ENCODE measurements at places on chromosomes 1 and 21.

DNA sequence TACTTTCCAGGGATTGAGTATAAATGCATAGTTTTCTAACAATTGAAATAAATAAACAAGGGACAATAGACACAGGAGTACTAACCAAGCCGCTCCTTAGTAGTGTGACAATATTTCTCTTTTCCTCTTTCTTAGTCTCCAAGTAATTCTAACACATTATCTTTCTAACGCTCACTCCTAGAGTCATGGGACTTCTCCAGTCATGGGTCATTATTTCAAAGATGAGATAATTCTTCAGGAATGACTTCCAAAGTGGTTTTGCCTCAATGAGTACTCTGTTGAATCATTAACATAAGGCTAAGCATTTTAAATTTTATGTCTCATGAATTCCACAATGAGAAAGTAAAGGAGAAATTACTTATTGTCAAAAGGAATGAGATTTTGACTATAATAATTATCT is 605.8 kb upstream of the ADAMTS5 start:
- no peak for DNase-seq

DNA sequence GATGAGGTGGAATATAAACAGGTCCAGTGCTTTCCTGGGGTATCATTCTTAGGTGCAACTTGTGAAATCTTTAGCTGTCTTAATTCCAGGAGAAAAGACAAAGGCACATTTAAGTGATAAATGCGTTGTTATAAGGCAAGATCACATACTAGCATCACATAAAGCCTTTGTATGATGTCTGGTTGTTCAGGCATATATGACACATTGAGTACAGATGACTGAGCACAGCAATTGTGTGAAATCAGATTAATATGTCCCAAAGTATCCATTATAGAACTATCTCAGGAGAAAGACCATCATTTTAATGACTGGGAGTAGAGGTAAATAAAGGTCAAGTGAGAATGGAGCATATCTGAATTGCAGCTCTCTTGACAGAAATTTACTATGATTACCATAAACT is 205.1 kb downstream of the PTGER3 start:
- DNase-seq, result no peak

- DNase-seq, result no peak
Measured at GRCh38 chr1:245843101-245843500, 664.0 kb downstream of the SMYD3 start.

DNA sequence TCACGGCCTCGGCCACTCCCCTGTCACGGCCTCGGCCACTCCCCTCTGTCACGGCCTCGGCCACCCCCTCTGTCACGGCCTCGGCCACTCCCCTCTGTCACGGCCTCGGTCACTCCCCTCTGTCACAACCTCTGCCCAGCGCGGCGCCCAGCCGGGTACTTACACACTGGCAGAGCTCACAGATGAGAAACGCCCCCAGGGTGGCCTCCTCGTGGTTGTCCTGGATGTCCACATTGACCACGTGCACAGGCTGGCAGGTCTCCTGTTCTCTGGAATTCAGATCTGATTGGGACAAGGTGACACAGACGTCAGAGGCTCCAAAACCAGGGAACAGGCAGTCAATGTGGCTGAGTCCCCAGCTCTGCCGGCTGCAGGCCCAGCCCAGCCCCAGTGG is 3.3 kb upstream of the TMEM240 start:
- no peak for DNase-seq

GRCh38 chr1:38834937-38835827 is 24.4 kb downstream of the RRAGC start:
- DNase-seq, result no peak

- DNase-seq, result no peak
Measured at GRCh38 chr1:30965924-30966599, 57.5 kb upstream of the SDC3 start.

DNA sequence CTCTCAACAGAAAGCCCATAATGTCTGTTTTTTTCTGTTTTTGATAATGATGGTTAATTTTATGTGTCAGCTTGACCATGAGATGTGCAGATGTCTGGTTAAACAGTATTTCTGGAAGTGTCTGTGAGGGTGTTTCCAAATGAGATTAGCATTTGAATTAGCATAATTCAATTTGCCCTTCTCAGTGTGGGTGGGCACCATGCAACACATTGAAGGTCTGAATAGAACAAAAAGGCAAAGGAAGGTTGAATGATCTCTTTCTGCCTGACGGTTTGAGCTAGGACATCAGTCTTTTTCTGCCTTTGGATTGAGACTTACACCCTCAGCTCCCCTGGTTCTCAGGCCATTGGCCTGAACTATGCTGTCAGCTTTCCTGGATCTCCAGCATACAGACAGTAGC is 34.9 kb upstream of the SPATA6 start:
- no peak for DNase-seq

- DNase-seq, result no peak
Measured at GRCh38 chr1:18978706-18979105, 22.2 kb upstream of the IFFO2 start.

All from stimulated activated CD4-positive, alpha-beta T cell treated with anti-CD3 and anti-CD28 coated beads, TNF-alpha, amount 100 ng/mL, for 24 hours (primary cell).